ENCODE measurements at places on chromosomes 5 and 9.

- DNase-seq, result no peak
Observed at GRCh38 chr9:4618700-4619099, 43.4 kb upstream of the PLPP6 start.

- DNase-seq, result no peak
Observed at GRCh38 chr5:21152611-21153010, 1164.6 kb upstream of the CDH18 start.

- no peak for DNase-seq
Observed at GRCh38 chr9:95381221-95381620, 63.7 kb upstream of the FANCC start.

DNA sequence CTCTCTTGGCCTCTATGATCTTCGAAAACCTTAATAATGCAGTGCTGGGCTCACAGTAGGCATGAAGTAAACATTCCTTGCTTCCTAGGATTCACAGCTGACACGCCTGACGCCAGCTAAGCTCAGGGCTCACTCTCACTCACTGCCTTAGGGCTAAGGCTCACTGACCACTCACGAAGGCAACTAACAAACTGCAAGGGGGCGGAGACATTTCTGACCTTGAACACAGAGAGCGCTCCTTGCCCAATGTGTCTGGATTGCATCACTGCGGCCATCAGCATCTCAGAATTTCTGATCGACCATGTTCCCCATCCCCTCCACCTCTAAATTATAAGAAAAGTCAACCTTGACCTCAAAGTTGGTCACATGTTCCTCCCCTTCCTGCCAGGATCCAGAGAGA lies 372.6 kb downstream of the EBF1 start:
- DNase-seq, result no peak

- peak; percentile 14 for DNase-seq
Observed at GRCh38 chr5:42912184-42912798, 100.6 kb upstream of the SELENOP start.

- DNase-seq, result no peak
Observed at GRCh38 chr9:4904322-4905134, 80.5 kb upstream of the JAK2 start.

DNA sequence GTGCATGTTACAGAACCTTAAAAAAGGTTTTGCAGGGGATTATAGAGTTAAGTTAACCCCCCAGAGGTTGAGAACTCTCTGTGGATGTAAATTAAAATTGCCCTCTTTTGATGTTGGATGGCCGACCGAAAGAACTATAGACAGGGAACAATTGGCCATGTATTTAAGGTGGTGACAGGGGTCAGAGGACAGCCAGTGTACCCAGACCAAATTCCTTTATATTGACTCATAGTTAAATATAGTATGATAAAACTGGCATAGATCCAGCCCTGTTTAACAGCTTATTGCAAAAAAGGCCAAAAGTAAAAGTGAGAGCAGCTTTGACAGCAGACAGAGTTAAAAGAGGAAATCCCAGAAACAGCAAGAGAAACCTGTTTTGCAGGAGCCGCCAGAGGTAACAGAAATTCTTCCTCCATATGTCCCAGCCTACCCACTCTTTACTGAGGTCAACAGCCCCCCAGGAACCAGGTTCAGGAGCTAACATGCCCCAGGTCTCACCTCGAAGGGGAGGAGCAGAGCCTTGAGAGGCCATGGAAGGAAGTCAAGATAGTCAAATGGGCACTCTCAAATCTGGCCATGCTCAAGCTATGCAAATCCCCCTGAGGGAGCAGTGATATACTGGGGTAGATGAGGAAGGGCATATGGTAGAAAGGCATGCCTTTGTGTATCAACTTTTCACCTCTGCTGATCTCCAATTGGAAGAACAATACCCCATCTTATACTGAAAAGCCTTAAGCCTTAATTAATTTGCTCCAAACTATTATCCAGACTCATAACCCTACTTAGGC lies 156.4 kb upstream of the COX7C start:
- DNase-seq, result no peak
